ENCODE measurements at places on chromosomes 5 and 9.

DNA sequence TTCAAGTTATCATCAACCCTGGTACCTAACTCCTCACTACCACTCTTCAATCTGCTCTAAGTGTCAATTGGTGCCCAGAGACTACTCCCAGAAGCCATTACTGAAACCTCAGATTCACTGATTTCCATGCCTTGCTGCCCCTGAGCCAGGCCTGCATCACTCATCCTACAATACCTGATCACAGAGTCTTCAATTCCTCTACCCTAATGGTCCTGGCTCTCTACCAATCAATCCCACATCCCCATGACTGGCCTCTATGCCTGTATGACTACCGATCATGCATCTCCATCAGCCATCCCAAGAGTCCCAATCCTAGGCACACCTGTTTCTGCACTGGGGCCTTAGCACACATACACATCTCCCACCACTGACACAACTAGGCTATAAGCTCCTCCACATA is 2.5 kb downstream of the ZNF484 start:
- DNase-seq = no peak

DNA sequence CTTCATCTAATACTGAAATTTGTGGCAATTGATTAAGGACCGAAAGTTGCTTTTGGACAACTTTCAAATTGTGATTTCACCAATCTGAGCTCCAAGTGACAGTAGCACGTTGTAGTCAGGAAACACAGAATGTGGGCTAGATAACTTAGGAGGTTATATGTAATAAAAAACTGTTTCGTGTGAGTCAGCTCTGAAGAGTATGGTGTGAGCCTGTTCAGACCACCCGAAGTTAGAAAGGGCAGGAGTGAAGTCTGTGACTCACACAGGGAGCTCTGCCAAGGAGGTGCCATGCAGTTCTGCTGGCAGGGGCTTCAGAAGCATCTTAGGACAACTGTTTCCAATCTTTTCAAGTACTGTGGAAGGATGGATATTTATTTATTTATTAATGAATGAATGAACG is 16.4 kb upstream of the ZBTB34 start:
- no peak for DNase-seq

- DNase-seq = no peak
These were observed 14.7 kb downstream of the DIAPH1 start for GRCh38 chr5:141603923-141604717.

DNA sequence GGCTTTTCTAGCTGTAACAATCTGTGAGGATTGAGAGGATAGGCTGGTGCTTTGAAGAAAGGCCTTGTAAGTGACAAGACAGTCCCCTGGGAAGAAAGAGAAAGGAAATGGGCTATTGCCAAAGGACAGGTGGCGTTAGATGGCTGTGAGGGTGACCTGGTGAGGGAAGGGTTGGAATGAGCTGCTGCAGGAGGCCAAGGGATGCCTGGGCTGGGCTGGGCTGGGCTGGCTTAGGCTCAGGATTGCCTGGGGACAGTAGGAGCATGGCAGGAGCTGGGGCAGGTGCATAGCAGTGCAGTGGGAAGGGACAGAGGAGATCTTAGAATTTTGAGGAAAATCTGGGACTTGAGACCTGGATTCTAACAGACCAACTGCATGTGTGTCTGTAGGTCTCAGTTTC is 9.7 kb upstream of the MYOZ3 start:
- DNase-seq = no peak

DNA sequence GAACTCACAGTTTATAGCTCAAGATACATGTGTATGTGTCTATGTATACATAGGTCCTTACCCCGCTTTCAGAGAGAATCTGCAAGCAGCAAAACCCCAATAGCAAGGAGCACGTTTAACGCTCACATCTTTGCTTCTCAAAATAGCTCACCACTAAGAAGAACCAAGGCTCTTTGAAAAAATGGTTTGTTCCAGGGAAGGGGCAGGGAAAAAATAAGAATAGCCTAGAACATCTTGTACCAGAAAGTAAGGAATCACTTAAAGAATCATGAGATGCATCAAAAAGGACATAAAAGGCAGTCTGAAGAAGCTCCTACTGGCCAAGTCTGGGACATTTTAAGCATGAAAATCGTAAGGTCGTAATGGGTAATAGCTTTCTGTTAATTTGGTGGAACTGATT is 196.4 kb downstream of the FSTL4 start:
- DNase-seq = no peak
